ENCODE measurements at places on chromosomes 1 and 21.

GRCh38 chr21:38931291-38931690, 125.6 kb downstream of the ETS2 start:
- DNase-seq, result no peak

DNA sequence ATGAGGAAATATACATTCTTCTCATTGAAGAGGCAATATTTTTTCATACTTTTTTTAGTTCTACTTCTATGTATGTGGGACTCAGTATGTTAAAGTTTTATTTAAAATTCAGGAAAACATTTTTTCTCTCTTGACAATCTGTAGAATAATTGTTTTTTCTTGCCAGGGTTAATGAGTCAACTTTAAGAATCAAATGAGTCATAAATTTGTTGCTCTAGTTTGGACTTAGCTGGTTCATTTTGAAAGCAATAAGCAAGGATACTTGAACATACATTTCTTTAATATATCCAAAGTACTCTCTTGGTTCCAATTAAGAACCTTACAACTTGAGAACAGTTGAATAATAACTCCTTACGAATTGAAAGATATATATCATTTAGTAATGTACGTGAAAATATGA, 1145.3 kb upstream of the B3GALT2 start:
- no peak for DNase-seq

GRCh38 chr1:243713470-243714186, 136.4 kb downstream of the AKT3 start:
- DNase-seq, result no peak

DNA sequence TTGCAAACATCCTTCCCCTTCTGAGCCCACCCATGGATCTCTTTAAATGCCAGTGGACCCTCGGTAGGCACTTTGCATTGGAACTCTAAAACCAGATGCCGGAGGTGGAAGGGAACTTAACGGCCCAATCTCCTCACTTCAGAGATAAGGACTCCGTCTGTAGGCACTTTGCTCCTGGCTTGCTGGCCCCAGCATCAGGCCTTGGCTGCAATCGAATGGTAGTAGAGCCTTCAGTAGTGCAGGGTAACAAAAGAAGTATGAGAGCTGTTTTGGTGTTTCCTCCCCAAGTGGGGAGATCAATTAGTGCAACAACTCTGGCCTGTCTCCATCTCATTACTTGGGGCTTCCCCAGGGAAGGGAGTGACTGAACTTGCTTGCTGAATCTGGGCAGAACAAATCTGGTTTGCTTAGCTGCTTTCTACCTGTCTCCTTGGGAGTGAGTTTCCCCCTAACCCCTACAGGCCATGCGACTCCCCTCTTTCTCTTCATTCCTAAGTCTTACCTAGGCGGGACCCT, 70.8 kb downstream of the TENT5C start:
- DNase-seq, result no peak

GRCh38 chr1:41578712-41579335, 94.3 kb upstream of the EDN2 start:
- no peak for DNase-seq

DNA sequence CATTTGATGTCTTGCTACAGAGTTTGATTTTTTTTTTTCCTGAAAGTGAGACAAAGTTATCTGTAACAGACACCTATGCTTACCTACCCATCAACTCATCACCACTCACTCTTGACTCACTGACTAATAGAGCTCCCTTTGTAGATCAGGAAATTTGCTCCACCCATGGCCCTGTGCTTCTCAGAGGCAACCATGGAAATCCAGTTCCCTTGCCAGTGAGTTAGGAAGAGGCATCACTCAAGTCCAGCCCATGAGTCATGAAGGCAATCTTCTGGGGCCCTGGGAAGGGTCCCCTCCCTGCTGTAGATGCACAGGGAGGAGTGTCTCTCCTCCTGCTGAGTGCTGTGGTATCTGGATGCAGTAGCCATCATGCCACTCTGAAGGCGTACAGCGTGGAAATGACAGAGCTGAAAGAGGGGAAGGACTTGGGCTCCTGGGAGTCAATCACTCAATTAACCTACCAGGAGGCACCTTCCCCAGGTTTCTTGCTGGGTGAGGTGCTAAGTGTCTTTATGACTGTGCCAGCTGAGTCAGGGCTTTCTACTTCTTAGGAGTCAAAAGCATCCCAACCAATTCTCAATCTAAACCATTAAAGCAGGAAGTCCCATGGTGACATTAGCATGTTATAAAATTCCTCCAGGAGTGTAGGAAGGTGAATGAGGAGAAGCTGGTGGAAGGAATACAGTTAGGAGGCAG, 56.1 kb downstream of the DNTTIP2 start:
- no peak for DNase-seq

GRCh38 chr1:3940754-3941345, 40.8 kb upstream of the C1orf174 start:
- no peak for DNase-seq

- DNase-seq, result no peak
Measured at GRCh38 chr1:16324456-16324890, 27.8 kb downstream of the FBXO42 start.

- no peak for DNase-seq
Measured at GRCh38 chr1:93102142-93102541, 23.1 kb downstream of the MTF2 start.

DNA sequence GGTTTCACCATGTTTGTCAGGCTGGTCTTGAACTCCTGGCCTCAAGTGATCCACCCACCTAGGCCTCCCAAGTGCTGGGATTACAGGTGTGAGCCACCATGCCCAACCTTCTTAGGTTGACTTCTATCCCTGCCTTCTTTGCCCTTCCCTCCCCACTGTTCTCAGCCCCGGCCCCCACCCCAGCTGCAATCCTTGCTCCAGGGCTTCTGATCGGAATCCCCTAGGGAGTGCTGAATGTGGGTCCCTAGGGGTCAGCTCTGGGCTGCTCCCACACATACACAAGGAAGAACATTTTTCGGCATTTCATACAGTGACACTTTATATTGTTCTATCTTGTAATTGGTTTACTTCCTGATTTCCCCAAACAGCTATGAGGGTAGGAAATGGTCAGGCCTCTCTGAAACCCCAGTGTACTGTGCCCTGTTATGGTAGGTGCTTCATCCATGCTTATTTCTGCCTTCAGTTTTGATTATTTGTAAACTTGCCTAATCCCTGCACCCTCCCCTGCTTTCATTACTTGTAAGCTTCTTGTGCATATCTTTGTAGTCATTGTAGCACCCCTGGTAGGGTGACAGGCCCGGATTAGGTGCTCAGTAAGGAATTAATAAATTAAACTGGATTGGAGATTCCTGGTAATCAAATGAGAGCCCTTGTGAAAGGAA, 5.8 kb upstream of the SRP9 start:
- no peak for DNase-seq

GRCh38 chr1:230368871-230369270, 57.3 kb downstream of the PGBD5 start:
- DNase-seq, result no peak

DNA sequence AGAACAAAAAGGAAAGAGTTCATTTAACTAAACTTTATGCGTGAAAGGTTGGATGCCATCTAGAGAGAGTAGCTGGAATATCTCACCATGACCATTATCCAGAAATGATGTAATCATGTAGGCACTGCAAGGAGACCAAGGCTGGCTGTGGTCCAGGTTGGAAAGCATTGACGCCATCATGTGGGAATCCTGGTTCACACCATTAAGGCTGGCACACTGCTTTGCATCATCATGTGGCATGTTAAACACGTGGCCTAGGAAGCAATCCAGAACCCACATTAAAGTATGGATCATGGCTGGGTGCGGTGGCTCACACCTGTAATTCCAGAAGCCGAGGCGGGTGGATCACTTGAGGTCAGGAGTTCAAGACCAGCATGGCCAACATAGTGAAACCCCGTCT, 4.3 kb downstream of the ADAMTS1 start:
- no peak for DNase-seq

GRCh38 chr1:113396102-113396501, 5.8 kb downstream of the MAGI3 start:
- no peak for DNase-seq

DNA sequence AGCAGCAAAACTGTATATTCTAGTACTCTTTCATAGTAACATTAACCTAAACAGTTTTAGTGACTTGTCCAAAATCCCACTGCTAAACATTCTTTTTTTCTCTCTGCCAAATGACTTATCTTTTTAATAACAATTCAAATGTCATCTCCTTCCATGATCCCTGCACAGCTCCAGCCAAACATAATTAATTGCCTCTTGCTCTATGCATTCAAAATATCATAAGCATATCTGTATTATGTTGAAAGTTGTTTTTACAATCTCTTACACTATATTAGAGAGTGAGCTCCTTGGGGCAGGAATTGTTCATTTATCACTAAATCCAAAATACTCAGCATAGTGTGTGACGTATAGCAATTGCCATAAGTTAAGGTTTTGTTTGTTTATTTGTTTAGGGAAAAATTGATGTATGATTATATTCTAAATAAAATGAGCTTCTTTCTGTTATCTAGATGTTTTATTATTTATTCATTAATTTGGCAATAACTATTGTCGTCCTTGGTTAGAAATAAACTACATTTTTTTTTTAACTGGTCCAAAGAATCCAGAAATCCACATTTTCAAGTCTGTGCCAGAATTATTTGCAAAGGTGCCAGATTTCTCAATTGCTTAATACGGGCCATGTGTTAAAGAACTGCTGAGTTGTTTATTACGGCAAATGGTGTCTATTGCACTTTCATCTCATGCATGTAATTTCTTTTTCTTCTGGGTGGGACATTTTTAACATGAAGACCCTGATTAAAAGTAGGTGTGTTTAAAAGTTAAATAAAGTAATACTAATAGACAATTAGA, 577.2 kb upstream of the ZRANB2 start:
- no peak for DNase-seq

DNA sequence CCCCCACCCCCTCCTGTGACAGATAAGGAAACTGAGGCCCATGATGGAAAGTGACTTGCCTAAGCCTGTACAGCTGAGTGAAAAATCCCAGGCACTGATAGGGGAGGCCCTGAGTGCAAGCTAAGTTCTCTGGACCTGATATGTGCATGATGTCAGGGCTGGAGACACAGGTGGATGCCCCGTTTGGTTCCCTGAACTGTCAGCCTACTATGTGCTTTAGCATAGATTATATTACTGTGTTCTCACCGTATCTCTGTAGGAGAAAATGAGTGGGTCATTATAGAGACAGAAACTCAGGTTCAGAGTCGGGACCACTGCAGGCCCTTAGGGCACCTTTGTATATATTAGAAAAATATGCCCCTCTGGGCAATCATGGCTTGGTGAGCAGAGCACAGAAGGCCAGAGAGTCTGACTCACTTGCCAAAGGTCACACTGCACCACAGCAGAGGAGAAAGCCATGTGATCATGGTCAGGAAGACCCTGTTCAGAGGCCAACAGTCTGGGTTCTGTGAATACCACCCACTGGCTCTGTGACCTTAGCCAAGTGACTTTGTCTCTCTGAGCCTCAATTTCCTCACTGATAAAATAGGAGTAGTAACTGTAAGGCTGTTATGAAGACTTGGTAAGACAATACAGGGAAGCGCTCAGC, 145.8 kb upstream of the WNT4 start:
- DNase-seq, result no peak

DNA sequence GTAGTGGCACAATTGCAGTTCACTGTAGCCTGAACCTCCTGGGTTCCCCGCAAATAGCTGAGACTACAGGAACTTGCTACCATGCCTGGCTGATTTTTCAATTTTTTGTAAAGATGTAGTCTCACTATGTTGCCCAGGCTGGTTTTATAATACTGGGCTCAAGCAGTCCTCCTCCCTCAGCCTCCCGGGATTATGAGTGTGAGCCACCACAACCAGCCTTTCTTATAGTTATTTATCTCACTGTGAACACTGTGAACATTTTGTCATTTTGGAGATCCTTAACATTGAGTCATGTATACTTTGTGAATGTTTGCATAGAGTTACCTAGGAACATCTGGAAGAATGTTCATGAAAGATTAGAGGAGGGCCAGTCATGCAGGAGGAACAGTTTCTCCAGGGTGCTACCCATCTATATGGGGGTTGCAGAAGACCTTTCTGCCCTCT, 127.1 kb upstream of the CACYBP start:
- DNase-seq, result no peak

DNA sequence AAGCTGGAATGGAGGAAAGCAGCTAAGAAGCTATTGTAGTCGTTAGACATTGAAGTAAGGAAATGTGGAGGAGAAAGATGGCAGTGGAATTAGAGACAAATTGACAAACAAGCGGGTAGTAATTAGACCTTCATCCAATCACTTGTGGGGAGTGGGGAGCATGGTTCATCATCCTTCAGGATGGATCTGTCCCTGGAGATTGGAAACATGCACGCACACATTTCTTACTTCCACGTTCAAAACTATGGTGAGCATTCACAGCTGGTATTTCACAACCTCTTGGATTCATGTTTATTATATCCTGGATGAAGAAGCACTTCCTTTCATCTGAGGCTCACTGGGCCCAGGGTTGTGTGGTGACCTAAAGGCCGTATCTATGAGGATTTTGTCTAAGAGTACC, 188.1 kb downstream of the ST6GALNAC3 start:
- no peak for DNase-seq

DNA sequence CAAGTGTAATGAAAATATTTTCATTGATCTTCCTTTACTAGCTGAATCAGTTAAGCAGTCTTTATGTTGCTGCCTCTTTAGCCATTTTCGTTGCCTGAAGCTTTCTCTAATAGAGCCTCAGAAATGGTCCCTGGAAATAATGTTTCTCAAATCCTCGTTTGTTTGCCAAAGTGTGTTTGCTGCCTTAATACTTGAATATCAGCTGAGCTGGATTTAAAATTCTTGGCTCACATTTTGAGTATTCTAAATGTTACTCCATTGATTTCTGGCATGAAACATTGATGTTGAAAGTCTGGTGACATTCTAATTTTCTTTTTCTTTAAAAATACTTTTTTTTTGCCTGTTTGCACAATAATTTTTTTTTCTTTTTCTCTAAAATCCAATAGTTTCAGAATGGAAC, 84.6 kb upstream of the SERBP1 start:
- DNase-seq, result no peak

DNA sequence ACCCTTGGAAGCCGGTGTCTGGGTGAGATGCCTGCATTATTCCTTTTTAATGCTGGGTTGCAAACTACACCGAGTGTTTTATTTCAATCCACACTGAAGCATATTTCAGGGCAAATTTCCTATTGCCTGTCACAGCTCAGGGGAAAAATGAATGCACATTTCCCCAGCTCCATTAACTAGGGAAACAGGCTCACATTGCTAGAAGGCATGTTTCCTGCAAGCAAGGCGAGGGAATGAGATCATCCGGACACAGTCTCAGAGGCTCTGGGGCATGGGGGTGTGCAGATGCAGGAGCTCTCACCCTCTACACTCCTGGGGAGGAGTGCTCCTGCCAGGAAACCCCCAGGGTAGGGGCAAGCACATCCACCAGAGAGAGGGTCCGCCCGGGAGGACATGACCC, 24.6 kb downstream of the SYT2 start:
- no peak for DNase-seq

DNA sequence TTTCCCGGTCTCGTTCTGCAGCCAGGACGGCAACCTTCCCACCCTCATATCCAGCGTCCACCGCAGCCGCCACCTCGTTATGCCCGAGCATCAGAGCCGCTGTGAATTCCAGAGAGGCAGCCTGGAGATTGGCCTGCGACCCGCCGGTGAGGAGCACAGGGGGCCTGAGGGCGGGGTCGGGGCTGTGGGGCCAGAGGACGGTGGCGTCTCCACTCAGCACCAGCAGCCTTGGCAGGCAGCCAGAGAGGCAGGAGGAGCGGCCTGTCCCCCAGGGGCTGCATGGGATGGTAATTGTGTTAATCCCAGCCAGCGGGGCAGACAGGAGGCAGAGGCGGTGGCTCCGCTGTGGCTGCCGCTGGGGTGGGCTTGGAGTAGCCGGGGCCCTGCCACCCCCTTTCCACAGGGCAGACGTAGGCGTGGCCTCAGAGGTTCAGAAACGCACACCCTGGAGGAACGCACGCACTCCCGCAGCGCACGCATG, 12.1 kb downstream of the SAMD11 start:
- no peak for DNase-seq

- no peak for DNase-seq
Measured at GRCh38 chr1:230907472-230908205, 39.3 kb upstream of the C1orf198 start.
